ENCODE measurements at places on chromosomes 5 and 9.

DNA sequence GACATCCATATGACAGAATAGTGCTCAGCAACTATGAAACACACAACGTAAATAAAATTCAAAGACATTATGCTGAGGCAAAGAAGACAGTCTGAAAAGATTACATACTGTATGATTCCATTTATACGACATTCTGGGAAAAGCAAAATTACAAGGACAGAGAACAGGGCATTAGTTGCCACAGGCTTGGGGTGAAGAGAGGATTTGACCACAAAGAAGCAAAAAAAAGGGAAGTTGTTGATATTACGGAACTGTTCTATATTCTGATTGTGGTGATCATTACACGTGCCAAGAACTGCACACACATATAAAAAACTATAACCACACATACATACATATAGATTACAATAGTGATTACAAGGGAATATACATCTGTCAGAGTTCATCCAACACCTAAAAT lies 24.1 kb downstream of the CDK5RAP2 start:
- DNase-seq, result no peak

DNA sequence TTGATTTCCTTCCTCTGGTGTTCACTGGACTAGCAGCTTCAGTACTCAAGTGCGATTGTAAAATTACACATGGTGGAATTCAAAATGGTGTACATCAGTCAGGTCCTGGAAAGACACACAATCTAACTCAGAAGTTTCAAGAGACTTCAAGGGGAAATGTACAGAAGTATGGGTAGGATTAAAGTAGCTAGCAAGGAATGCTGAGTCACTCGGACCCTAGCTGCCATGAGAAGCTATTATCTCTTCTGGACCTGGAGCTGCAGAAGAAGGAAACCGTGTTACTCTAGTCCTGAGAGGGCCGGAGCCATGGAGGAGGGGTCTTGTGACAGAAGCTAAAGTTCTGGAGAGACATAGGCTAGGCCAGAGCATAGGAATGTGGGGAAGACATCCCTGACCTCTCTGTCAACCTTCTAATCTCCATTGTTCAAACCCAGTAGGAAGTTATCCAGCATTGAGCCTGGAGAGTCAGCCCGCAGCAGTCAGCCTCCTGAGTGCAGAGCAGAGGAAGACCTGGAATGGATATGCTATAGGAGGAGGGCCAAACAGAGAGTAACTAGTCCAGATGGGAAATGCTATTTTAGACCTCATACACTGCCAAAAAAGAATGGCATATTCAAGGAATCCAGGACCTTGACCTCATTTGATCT lies 84.3 kb downstream of the GHR start:
- no peak for DNase-seq

- DNase-seq, result no peak
Observed at GRCh38 chr5:24232041-24232440, 412.7 kb downstream of the CDH10 start.

DNA sequence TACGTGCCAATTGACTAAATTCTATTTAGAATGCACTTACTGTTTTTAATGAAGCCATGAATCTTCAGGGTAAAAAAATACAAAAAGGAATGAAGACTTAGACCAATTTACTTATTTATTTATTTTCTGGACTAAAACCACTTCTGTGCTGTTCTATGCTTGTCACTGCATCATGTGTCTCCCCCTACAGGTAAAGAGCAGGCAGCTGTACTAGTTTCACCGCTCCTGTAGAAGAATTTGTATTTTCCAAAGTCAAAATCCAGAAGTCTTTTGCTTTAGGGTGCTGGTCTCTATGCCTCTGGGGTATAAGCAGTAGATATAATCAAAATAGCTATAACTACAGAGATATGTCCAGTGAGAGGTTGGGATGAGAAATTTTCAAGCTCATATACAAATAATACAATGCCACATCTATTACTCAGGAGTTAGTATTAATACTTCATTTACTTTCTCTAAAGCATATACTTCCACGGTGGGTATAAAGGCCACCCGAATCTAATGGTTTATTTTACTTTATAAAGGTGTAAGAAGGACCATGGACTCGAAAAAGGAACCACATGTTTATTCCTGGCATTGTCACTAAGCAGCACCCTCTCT lies 591.5 kb downstream of the RAB3C start:
- no peak for DNase-seq

GRCh38 chr9:70526902-70527301 lies 112.4 kb upstream of the KLF9 start:
- no peak for DNase-seq

DNA sequence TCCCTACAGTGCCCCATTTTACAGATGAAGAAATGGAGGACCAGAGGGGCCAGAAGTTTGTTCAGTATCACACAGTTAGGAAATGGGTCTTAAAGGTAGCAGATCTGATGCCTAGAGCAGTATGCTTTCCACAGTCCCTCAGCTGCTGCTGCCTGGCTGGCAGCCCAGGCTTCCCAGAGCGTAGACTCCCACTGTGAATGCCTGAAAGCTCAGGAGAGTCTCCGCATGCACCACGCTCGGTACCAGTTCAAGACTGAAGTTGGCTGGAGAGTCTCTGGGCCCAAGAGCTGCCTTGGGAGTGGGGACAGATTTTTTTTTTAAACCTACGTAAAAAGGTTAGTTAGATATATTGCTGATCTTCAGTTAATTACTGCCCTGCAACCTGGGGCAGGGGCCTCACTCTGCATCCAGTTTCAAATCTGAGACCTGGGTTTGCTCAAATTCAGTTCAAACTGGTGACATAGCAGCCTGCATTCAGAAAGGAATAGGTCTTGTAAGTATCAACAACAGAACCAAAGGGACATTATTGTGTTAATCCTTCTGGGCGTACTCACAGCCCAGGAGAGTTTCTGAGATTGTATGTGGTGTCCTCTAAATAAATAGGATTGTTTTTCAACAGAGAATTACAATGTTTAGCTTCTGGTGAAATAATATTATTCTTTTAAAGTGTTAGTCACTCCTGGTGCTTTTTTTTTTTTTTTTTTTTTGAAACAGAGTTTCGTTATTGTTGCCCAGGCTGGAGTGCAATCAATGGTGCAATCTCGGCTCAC lies 8.3 kb downstream of the NANS start:
- DNase-seq, result no peak

- no peak for DNase-seq
Observed at GRCh38 chr5:172102913-172103626, 85.0 kb downstream of the STK10 start.

GRCh38 chr5:95531491-95531890 lies 23.3 kb downstream of the SKIC3 start:
- no peak for DNase-seq

DNA sequence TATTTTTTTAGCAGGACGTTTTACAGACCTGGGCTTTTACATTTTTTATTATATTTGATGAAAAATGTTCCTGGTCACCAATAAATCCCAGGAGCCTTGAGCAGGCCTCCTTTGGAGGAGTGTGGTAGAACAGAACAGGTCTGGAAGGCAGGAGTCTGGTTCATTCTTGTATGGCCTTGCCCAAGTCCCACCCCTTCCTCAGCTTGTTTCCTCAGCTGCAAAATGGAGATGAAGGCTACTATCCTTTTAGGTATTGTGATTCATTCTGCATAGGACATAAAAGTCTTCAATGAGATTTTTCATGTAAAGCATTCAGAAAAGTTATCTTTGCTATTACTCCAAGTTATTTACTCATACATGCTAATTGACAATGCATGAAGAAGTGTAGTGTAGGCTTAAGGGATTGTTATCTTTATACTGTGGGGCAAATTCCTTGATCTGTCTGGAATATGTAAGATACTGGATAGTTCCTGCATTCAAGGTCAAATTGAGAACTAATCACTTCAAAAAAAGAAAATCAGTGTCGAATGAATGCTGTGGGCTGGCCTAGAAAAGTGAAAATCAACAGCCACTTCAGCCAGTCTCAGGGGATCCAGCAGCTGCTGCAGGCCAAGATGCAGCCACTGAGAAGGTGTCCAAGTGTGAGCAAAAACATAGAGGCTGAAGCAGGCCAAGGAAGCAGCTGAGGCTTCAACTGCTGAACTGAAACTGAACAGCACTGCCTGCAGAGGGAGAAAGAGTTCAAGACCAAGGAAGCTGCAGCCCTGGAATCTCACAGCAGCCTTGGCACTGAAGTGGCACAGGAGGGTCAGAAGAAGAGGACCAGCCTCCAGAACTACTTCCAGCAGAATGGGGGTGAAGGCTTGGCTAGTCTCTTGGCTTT lies 15.5 kb upstream of the SLC36A3 start:
- no peak for DNase-seq

DNA sequence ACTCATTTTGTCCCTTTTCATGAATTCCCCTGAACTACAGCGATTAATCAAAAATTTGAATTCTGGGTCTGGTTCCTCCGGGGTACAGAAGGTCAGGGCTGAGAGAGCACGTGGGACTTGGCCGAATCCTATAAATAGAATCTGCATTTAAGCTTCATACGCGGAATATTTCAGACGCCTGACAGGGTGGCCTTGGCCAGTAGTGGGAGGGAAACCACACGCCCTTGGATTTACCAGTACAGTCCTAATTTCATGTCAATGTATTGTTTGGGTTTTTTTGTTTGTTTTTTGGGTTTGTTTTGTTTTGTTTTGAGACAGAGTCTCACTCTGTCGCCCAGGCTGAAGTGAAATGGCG lies 21.5 kb upstream of the NIPBL start:
- no peak for DNase-seq

DNA sequence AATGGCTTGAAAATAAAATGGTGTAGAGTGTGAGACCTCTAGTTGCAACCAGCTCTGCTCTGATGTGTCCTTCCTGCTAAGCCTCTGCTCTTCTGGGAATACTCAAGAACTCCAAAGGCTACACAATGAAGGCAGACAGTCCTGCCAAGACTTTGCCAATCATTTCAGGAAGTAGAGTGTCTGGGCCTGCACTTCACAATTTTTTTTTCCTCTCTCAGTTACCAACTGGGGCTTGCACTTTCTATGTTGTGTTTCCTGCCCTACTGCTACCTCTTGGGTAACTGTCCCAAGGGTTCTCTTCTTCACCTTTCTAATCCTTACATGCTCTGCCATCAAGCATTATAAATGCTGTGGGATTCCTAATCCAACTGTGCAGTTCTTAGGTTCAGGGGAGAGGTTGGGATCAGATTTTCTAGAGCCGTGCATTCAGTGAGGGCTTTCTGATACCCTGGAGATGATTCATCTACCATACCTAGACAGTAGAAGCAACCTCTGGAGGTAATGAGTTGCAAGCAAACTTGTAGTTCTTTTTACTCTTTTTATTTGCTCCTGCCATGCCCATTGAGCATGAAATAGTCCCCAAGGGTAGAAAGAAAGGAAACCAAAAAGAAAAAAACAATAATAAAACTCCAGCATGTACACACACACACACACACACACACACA lies 365.9 kb downstream of the MLLT3 start:
- DNase-seq, result no peak

DNA sequence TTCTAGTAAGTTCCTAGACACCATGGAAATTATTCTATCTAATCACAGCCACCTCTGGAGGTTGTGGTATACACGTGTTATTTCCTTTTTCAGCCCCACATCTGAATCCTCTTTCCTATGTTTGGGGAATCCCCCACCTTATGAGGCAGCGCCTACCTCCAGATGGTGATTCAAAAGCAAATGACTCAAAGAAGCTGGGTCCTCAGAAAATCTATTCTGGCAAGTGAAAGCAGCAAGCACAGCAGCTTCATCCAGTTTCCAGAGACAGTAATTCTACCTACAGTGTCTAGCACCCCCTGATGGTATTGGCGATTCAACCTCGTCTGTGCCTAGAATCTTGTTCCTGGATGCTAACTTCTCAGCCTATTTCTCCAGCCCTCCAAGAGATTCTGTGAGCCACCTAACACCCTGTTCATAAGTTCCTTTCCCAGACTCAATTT lies 43.0 kb downstream of the STRBP start:
- peak; percentile 13 for DNase-seq

DNA sequence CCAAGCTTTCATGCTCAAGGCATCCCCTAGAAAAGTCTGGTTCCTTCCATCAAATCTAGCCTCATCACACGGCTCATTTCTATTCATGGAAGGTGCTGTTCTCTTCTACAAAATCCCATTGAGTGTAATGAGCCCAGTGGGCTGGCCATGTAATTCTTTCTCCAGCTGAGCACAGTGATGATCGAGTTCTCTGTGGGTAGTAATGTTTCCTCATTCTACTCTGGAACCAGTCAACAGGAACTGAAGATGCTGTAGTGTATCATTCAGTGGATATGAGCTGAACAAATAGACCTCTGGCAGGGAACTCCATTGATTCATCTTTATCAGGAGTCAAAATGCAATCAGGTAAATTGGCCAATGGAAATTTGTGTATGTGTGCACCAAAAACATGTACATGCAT lies 149.2 kb downstream of the LRRC70 start:
- no peak for DNase-seq

DNA sequence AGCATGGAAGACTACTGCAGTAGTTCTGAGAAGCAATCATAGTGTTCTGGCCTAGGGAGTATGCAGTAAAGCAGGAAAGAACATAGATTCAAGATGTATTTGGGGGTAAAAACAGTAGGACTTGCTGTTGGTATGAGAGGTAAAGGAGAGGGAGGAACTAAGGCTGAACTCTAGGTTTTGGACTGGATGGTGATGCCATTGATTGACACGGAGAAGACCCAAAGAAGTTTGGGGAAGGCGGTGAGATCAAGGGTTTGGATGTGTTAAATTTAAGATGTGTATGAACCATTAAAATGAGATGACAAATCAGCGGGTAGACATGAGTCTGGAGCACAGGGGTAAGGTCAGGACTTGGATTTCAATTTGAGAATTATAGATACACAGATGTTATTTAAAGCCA lies 2.0 kb upstream of the CDC37L1 start:
- DNase-seq, result no peak

DNA sequence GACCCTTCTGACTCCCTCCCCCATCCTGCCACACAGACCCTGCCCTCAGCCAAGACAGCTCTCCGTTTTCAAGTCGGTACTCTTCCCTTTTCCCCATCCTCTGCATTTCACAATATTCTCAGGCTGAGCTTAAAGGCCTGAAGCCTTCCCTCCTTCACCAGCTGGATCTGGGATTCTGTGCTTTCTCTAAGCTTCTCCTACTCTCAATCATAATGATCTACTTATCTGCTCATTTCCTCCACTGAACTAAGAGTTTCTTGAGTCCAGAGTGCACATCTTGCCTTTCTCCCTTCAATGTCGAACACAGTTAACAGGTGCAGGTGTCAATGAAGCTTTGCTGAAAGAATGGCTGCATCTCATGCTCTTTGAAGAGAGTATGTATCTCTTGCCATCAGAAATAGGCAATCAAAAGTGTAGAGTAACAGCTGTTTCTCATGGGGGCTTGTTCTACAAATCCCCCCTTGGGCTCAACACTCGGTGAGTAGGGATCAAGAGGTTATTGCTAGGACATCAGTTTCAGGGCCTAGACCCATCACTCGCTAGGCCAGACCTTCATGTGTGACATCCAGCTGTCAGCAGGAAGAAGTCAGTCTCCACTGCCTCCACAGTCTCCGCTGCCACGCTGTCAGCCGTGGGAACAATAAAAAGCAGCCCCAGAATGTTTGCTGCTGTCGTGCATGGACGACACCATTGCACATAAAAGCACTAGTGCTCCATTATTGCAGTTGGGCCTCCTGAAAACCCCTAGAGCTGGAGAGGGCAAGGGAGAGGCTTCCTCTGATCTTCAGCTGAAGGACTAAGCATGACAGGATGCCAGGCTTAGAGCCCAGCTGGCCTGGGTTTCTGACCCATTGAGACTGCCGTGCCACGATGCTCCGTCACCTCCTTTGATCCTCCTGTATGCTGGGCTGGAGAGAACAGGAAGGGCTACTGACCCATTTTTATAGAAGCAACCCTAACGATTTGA lies 23.7 kb downstream of the TRAF1 start:
- DNase-seq, result no peak
